ENCODE measurements at places on chromosomes 2 and 18. TPM values are rescaled to one million over a fixed set of nuclear protein-coding genes. Genes with fewer than 3 reads are reported as not detected.

- no peak overlapping the region for H3K27ac ChIP-seq
- no peak for DNase-seq
- H3K36me3 ChIP-seq, result no peaks in the 10 kb centered on the region
- H3K27me3 ChIP-seq, result peaks cover 3% of the 10 kb centered on the region
- peaks cover 17% of the 10 kb centered on the region for H3K4me1 ChIP-seq
Observed at GRCh38 chr2:2827046-2827636, 496.1 kb upstream of the MYT1L start.

- H3K4me1 ChIP-seq, result peaks cover 6% of the 10 kb centered on the region
- H3K4me3 ChIP-seq, result no peak overlapping the region
- H3K27me3 ChIP-seq, result no peaks in the 10 kb centered on the region
- H3K27ac ChIP-seq, result no peak overlapping the region
Observed at GRCh38 chr2:228039752-228040534, 141.5 kb downstream of the SPHKAP start.

GRCh38 chr2:109265369-109265768 is 136.4 kb downstream of the SH3RF3 start:
- no peak for DNase-seq
- no peak overlapping the region for H3K4me3 ChIP-seq
- peaks cover 19% of the 10 kb centered on the region for H3K4me1 ChIP-seq
- no peaks in the 10 kb centered on the region for H3K27me3 ChIP-seq
- no peak overlapping the region for H3K27ac ChIP-seq

The CLIP4 gene
- 14.5 TPM for total RNA-seq

DNA sequence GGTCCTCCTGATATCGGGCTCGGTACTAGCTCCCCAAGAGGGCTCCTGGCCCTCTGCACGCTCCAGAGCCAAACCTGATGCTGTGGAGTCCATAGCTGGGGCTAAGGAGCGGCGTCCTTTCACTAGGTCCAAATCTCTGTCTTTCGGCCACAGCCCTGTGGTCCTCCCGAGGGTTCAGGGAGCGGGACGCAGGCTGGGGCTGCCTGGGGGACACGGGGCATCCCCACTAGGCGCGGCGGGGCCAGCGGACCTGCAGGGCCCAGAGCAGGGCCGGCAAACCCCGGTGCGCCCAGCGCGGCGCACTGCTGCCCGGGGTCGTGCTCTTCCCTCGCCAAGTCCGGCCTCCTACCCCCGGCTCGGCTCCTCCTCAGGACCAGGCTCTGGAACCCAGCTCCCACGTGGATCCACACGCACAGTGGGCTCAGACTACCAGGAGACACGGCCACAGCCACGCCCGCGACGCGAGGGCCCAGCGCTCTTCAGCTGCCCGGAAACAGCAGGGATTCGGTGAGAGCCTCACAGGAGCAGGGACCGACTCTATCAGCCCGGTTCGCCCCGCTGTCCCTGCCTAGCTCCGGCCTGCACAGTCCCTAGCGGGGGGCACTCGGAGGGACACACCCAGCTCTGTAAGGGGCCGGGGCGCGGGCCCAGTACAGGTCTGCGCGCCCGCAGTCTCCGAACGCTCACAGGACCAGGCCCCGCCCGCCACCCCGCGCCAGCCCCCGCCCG is 593 bp downstream of the ZNF514 start:
- no peaks in the 10 kb centered on the region for H3K27me3 ChIP-seq
- peak; percentile 18 for DNase-seq
- H3K27ac ChIP-seq, result no peak overlapping the region
- peaks cover 16% of the 10 kb centered on the region for H3K4me1 ChIP-seq
- H3K4me3 ChIP-seq, result peak overlapping the region; percentile 89
- H3K36me3 ChIP-seq, result peaks cover 28% of the 10 kb centered on the region

- DNase-seq, result peak; percentile 8
- no peaks in the 10 kb centered on the region for H3K4me1 ChIP-seq
- no peaks in the 10 kb centered on the region for H3K36me3 ChIP-seq
- peaks cover 7% of the 10 kb centered on the region for H3K27me3 ChIP-seq
Observed at GRCh38 chr2:56077359-56077915, 106.4 kb upstream of the CCDC85A start.

DNA sequence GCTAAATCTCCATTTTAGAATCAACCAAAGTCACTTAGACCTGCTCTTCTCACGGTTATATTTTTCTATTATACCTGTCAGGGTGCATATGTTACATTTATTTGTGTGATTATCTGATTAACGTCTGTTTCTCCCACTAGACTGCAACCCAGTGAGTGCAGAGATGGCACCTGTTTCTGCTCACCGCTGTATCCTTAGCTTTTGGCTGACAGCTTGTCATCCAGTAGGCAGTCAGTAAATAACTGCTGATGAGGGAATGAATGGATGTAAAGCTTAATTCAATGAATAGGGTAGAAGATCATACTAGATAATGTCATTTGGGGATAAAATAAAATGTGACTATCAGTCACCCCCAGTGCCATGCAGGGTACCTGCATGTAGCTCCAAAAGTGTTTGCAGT is 6.9 kb upstream of the CHRNA1 start:
- no peak overlapping the region for H3K4me3 ChIP-seq
- peak overlapping the region; percentile 59 for H3K27ac ChIP-seq
- H3K4me1 ChIP-seq, result peaks cover 39% of the 10 kb centered on the region
- H3K36me3 ChIP-seq, result no peaks in the 10 kb centered on the region
- no peaks in the 10 kb centered on the region for H3K27me3 ChIP-seq

The RAB6C gene
- total RNA-seq, result not detected

GRCh38 chr2:190794377-190794776 is 86.2 kb upstream of the GLS start:
- no peak overlapping the region for H3K4me3 ChIP-seq
- no peaks in the 10 kb centered on the region for H3K27me3 ChIP-seq
- H3K36me3 ChIP-seq, result no peaks in the 10 kb centered on the region
- H3K27ac ChIP-seq, result no peak overlapping the region

DNA sequence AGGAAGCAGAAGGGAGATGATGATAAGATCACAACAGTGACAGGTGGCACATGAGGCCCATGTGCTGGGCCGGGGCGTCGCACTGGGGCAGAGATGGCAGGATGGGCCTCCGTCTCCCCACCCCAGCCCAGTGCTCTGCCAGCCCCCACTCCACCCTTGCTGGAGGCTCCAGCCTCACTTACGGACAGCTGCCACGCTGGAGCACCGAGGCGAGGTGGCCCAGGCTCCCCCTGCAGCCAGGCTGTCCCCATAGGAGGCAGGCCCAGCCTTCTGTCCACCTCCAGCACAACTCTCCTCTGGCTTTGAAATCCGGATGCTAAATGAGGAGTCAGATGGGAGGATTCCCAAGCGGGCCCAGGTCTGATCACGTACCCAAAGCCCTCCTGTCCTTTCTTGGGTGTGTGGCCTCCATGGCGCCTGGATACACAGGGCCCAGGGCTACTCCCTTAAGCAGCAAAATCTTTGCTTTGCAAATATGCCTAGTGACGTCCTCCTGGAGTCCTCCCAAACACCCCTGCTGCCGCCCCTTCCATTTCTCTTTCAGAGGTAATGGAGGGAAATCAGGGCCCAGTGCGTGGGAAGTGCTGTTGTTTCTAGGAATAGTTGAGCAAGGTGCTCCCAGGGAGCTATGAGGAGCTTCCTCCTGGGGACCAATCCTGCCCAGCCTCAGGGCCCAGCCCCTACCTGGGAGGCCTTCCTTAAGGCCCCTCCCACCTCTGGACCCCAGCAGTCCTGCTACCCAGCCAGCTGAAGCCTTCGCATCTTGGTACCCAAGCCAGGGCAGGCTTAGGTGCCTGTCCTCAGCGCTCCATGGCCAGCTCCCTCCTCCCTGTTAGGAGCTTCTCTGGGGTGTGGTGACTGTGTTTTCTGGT is 170.4 kb upstream of the MYCN start:
- peaks cover 40% of the 10 kb centered on the region for H3K4me1 ChIP-seq
- H3K27me3 ChIP-seq, result no peaks in the 10 kb centered on the region
- no peak overlapping the region for H3K4me3 ChIP-seq
- no peak for DNase-seq
- H3K27ac ChIP-seq, result peak overlapping the region; percentile 12

DNA sequence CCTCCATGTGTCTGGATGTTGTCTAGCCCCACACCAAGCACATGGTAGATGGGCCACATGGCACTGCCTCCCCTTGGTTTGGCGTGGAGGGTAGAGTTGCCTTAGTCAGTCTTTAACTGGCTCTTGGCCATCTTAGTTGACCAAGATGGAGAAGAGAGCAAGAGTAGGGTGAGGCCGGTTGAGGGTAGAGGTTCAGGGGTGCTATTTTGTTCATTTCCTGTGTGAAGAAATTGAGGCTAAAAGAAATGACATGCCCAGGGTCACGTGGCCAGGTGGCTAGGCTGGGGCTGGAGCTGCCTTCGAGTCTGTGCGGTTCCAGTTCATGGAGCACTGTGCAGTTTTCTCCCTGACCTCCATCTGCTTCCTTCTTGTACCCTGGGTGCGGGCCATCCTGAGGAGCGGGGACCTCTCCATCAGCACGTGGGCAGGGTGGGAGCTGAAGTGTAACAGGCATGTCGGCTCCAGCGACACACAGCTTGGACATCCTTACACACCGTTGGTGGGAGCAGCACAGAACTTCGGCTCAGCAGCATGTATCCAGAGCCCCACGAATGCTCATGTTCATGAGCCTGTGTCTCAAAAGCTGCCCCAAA is 213.2 kb downstream of the GBX2 start:
- H3K36me3 ChIP-seq, result peaks cover 6% of the 10 kb centered on the region
- peaks cover 36% of the 10 kb centered on the region for H3K4me1 ChIP-seq
- peak overlapping the region; percentile 62 for H3K27ac ChIP-seq
- no peak overlapping the region for H3K4me3 ChIP-seq
